ENCODE measurements at places on chromosomes 1 and 21.
A peak's percentile ranks its signal among the peaks of the same experiment; 100 is the strongest.

DNA sequence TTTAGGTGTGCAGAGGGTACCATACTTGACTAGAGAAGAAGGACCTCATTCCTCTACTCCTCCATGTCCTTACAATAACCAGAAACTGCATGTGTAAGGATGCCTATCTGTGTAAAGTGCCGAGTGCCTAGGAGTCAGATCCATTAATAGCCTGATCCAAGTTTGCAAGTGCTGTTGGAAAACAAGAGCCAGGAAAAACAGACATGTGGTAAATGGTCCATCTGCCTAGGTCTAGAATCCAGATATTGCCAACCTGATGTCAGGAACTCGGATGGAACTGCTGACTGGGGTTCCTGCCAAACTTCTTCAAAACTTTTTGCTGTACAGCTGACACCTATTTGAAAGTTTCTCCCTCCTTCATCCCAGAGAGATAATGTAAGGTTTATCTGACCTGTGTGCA, 239.4 kb upstream of the CAMK1G start:
- no peak for DNase-seq

DNA sequence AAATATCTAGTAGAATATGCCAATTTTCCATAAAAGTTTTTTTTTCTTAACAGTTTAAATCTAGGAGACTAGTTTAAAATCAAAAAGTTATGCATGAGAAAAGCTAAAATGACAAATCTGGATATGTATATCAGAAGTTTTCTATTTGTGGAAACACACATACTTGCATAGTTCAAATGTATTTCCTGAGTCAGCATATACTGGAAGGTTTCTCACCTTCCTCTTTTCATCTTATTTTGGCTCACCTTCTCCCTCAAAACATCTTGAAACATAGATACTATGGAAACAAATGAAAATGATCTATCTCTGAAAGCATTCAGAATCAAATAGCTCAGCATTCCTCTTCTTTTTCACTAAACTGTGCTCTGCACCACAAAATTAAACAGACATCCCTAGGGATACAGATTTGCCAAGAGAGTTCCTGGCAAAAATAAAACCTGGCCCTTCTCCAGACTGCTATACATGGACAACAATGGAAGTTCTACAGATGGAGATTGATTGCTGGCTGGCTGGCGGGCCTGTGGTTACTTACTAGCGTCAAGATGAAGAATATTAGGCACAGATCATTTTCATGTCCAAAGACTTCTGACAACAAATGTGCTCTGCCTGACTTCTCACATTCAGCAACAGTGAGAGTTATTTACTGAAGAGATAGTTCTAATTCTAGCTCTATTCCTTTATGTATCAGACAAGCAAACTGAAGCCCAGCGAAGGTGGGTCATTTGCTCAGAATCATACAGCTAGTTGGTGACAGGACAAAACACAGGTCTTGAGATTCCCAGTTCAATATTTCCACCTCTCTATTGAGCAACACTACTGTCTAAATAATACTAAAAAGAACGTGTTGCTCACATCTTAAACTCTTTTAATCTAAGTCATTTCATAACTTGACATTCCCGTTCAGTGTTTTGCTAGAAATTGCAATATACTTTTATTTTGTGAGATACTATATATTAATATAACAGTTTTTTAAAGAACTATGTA, 26.6 kb downstream of the DIPK1A start:
- DNase-seq, result peak; percentile 93

DNA sequence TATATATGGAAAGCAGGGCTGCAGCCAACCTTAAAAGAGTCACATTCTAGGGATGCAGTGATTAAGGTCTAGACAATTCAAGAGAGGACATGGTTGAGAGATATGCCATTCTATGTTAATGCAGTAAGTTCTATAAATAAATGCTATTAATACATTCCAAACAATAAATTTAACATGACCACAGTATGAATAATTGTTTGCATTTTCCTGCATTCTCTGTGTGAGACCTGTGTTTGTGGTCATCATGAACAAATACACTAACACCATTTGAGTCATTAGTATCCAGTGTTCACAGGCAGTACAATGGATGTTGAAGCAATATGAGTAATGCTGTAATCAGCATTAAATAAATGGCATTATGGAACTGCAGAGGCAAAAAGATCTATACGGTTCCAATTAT, 5.5 kb upstream of the ZRANB2 start:
- no peak for DNase-seq

GRCh38 chr1:176884911-176885310, 279.6 kb downstream of the ASTN1 start:
- no peak for DNase-seq

DNA sequence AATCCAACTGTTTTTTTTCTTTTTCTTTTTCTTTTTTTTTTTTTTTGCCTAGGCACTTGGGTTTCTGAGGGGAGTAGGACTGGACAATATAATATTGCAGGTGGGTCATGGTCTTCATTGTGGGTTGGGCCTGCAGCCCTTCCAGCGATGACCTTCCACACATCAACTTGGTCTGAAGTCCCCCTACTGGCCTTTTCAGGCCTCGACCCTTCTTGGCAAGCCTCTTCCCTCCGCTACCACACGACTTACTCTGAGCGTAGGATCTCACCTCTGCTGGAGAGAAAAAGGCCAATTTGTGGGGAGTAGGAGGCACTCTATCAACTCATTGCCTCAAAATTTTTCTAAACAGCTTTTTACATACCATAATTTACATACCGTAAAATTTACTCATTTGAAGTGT, 51.1 kb upstream of the GRIK3 start:
- no peak for DNase-seq

DNA sequence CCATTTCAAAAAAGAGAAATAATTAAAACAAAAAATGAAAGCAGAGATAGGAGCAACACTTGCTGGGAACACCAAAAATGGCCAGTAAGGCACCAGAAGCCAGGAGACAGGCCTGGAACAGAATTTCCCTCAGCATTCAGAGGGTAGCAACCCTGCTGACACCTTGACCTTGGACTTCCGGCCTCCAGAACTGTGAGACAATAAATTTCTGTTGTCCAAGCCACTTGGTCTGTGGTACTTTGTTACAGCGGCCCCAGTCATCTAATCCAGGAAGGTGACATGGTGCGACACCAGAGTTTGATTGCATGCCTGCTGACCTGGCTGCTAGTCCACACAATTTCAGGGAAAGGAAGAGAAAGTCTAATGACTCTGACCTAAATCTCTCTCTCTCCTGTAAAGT, 10.6 kb upstream of the RAB4A start:
- no peak for DNase-seq

Data from NCI-H2171 treated with DMSO at 0.1 percent for 48 hours (cell line).